ENCODE measurements at places on chromosomes 3 and 15.

GRCh38 chr3:81581966-81582599 lies 179.4 kb downstream of the GBE1 start:
- DNase-seq, result no peak

GRCh38 chr3:87175732-87176131 lies 51.4 kb upstream of the CHMP2B start:
- DNase-seq, result peak; percentile 7

DNA sequence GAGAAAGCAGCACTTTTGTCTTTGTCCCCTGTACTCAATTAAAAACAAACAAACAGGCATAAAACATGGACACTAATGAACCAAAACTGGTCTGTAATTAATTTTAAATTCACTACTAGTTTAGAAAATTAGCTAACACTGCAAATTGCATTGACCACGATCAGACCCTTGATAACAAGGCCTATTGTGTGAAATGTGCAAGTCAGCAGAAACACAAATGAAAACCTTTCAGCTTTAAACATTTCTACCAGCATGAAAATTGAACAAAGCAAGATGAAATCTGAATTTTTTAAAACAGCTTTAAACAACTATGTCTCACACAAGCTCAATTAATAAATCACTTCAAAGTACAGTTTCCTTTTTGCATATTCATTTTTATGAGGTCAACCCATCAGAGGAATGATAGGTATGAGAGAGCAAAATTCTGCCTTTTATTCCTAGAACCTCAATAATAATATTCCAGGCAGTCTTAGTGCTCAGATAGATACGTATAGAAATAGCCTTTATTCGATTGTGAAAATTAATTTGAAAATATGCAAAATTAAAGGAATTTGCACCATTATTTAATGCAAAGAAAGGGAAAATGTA lies 27.0 kb upstream of the CHMP2B start:
- DNase-seq, result no peak

DNA sequence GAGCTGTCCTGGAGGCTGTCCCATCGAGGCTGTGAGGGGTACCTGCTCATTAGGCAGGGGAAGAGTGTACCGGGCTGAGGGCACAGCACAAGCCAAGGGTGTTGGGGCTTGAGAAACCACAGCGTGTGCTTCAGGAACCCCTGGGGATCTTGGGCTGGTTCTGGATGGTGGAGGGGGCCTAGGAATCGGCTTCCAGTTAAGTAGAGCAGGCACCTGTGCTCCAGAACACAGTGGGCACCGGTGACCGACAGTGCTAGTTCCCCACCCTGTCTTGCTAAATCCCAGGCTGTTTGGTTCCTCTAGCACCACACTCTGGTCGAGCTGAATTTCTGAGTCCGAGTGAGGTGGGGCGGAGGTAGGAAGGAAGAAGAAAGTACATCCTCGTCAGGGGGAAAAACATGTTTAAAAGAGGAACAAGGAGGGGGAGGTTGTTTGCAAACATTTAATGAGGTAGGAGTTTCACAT lies 29.1 kb downstream of the SLC6A6 start:
- no peak for DNase-seq

DNA sequence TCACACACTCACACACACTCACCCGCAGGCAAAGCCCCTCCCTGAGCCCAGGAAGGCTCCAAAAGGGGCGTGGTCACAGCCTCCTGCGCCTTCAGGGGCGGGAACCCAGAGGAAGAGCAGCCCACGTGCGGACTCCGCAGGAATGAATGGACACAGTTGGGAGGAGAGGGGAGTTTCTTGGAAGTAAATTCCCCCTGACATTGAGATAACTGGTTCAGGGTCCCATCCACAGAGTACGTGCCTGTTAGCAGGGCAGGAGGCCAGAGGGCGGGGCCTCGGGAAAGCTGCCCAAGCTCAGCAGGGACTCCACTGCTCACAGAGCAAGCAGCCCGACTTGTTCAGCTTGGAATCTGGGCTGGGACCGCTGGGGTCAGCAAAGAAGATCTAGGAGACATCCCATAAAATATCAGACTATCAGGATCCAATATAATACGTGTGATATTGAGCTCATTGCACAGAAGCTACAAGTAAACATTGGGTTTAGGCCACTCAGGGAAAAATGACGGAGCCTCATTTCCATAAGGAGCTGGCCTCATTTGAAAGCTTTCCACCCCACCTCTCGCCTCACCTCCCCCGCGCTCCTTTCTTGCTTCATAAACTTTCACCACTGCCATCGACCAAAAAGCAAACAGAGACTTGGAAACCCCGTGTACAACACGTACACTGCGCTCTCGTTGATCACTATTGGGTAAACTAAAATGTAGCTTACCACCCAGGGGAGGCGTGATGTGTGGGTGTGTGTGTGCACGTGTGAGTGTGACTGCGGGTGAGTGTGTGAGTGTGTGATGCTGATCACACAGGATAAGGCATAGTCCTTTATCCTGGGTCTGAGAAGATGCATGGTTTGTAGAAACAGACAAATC lies 36.0 kb downstream of the TM2D3 start:
- DNase-seq, result peak; percentile 55

DNA sequence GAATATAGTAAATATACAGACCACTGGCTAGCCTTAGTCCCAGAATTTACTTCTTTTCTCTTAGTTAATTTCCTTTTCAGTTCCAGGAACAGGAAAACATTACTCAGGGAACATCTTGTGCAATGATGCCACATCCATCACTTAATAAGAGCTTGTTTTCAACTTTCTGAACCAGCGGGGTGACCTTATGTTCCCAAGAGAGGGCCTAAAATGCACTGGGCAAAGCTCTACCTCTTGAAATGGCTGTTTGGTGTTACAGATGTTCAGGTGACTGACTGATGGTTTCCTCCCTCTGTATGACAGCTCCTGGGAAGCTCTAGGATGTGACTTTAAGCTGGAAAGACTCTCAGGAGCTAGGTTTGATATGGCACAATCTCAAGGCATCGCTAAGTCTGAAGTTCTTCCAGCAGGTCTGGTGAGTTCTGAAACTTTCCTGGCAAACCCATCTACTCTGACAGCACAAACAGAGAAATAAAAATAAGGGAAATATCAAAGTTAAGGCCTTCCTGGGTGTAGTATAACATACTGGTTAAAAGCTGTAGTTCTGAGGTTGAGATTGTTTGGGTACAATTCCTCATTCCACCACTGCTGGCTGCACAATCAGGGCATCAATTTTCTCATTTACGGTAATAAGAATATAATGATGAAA lies 98.6 kb downstream of the ZIC1 start:
- DNase-seq, result no peak

GRCh38 chr15:61996056-61996635 lies 64.1 kb downstream of the VPS13C start:
- no peak for DNase-seq

DNA sequence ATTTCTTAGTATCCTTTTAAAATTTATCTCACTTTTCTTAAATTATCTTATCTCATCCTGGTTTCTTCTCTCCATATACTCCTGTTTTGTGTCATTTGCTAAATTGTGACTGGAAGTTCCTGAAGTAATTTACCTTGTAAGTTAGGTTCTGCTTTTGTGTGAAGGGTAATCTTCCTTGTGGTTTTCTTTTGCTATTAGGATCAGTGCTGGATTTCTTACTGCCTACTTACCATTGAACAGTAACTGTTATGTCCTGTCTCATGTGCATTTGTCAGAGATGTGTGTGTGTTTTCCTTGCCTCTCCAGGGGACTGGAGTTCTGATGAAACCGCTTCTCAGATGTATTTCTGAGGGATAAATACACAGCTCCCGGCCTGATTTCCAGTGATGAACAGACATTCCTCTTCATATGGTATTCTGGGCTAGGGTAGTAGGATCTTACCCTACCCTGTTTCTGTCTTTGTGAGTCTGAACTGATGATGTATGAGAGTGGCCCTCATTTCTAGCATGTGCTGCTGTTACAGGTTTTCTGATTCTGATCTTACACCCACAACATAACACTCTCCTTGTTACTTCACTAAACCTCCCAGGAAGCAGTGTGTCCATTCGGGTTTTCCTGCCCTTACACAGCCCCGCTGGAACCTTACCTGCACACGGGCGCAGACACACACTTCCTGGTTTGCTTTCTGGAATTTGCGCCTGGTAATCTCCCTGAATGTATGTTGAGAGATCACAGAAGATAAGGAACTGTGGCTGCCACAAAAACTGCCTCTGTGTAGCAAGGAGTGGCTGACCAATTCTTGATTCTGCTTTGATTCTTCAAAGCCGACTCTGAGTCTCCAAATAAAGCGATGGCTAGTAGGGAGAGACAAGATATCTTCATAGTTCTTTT lies 14.7 kb downstream of the PAK2 start:
- DNase-seq, result no peak

DNA sequence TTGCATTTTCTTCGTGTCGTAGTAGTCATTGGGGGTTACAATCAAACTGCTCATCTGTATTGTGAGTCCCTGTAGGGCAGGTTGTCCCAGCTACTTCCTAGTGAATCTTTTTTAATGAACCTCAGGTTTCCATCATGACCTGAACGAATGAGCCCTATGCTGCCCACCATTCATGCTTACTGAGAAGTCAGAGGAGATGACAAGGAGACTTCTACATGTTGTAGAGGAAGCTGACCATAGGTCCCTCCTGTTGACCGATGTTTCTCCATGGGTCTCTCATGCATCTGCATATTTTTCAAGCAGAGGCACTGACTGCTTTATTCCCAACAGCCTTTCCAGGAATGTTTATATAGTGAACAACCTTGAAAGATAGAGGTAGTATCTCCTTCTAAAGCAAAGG lies 5.0 kb upstream of the NME9 start:
- no peak for DNase-seq

- no peak for DNase-seq
Observed at GRCh38 chr3:134136604-134137003, 106.9 kb upstream of the SLCO2A1 start.

DNA sequence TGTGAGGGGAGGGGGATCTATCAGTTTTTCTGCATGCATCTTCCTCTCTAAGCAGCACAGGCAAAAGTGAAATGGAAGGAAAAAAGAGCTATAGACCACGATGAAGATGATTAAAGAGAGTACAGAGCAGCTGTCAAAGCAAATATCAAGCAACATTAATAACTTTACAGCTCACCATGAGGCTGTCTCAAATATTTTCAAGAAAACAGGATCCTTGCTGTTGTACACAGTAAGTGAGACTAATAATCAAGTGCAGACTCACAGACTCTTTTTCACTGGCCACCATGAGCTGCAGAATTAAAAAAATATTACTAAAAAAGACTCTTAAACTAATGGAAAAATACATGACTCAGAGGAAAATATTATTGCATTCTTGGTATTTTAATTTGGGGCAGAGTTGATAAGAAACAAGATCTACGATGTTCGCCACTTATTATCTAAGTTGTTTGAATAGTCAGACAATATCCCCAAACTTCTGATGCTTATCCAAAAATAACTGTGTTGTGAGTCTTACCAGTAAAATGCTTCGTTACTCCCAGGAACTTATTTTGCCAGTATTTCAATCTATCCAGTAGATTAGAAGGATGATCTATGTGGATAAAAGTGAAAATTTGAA lies 817.5 kb upstream of the ALCAM start:
- DNase-seq, result no peak

- DNase-seq, result no peak
Observed at GRCh38 chr3:150240891-150241290, 167.2 kb upstream of the TSC22D2 start.

GRCh38 chr3:69948246-69948862 lies 51.2 kb upstream of the SAMMSON start:
- DNase-seq, result peak; percentile 27

Data from fibroblast of skin of left quadriceps (primary cell).